Adrenal gland (tissue), 19 donors: ENCODE measurements at places on chromosomes 4 and X. TPM values are rescaled to one million over a fixed set of nuclear protein-coding genes. Genes with fewer than 3 reads are reported as not detected.

CACNA1F gene
- polyA plus RNA-seq, result 0.24 TPM

PHOX2B gene
- polyA plus RNA-seq, result 3.3 TPM

GPR82 gene
- polyA plus RNA-seq, result 0.16 TPM

OTOP1 gene
- polyA plus RNA-seq, result not detected

BMPR1B gene
- polyA plus RNA-seq, result 0.94 TPM

LIMCH1 gene
- 30.8 TPM for polyA plus RNA-seq

RAB40A gene
- 1.5 TPM for polyA plus RNA-seq

COL4A5 gene
- 4.0 TPM for polyA plus RNA-seq

ASB12 gene
- 0.24 TPM for polyA plus RNA-seq

ZDHHC15 gene
- polyA plus RNA-seq, result 4.2 TPM

PAGE5 gene
- polyA plus RNA-seq, result not detected

GAGE12F gene
- not detected for polyA plus RNA-seq

AWAT2 gene
- not detected for polyA plus RNA-seq

FAM184B gene
- polyA plus RNA-seq, result 0.04 TPM

CABS1 gene
- not detected for polyA plus RNA-seq

GNL3L gene
- 4.5 TPM for polyA plus RNA-seq
